ENCODE measurements at places on chromosomes 4 and X. TPM values are rescaled to one million over a fixed set of nuclear protein-coding genes. Genes with fewer than 3 reads are reported as not detected.

The ADGRG2 gene
- total RNA-seq = 2.0 TPM

The ENPEP gene
- total RNA-seq = 2.5 TPM

The TEX28 gene
- total RNA-seq = not detected

The HEPH gene
- 2.8 TPM for total RNA-seq

The NEIL3 gene
- total RNA-seq = 1.1 TPM

The STOX2 gene
- 8.6 TPM for total RNA-seq
